Esophagus mucosa (tissue), 1 donor: ENCODE measurements at places on chromosomes 1 and 21. TPM values are rescaled to one million over a fixed set of nuclear protein-coding genes. Genes with fewer than 3 reads are reported as not detected.

ATP1A4 gene
- not detected for total RNA-seq

DNA sequence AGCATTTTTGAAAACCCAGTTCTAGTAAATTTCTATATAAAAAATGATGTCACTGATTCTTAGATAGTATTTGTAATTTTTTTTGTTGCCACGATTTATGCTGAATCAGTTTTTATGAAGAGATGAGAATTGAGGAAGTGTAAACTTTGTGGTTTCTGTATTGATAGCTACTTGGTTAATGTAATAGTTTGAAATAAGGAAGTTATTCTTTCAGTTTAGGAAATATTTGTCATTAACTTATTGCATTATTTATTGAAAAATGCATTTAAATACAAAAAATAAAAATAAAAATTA, 97.8 kb downstream of the ZFYVE9 start:
- ATAC-seq = no peak

GRCh38 chr1:56645677-56646305, 677 bp downstream of the PRKAA2 start:
- peak; percentile 10 for ATAC-seq

- ATAC-seq = no peak
Measured at GRCh38 chr1:208303743-208304712, 59.8 kb upstream of the PLXNA2 start.

- ATAC-seq = no peak
Measured at GRCh38 chr1:39107341-39108290, 81.5 kb downstream of the NDUFS5 start.

SPRR2D gene
- 1,669 TPM for total RNA-seq

DNA sequence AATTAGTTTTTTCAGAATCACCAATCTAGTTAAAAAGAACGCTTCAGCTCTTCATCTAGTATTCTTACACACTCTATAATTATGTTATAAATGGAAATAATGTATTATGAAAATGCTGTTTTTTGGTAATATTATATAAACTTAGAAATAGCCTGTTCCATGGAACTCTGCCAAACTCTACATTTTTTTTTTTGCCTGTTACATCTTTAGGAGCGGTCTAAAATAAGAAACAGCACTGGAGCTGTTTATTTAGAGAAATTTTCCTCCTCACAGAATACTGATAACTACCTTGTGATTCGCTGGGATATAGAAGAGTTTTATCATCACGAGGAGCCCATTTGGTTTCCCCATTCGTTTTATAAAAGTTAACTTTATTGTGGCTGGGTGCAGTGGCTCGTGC, 58.5 kb downstream of the PKN2 start:
- no peak for ATAC-seq

DNA sequence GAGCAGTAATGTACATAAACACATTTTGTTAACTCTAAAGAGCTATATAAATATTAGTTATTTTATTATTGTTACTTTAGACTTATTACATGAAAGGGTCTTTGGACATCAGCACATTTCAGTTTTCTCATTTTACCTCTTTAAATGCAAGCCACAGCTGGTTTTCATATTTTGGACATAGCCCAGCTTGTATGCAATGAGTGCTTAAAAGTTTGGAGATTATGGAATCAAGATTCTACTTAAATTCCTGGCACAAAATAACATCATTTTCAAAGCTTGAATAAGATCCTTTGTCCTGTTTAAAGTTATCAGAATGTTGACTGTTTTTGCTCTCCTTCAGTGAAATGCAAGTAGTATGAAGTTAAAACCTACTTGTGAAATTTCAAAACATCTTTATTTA, 15.5 kb upstream of the LEPR start:
- ATAC-seq = no peak

GRCh38 chr21:18951271-18952038, 547.9 kb upstream of the TMPRSS15 start:
- no peak for ATAC-seq

DNA sequence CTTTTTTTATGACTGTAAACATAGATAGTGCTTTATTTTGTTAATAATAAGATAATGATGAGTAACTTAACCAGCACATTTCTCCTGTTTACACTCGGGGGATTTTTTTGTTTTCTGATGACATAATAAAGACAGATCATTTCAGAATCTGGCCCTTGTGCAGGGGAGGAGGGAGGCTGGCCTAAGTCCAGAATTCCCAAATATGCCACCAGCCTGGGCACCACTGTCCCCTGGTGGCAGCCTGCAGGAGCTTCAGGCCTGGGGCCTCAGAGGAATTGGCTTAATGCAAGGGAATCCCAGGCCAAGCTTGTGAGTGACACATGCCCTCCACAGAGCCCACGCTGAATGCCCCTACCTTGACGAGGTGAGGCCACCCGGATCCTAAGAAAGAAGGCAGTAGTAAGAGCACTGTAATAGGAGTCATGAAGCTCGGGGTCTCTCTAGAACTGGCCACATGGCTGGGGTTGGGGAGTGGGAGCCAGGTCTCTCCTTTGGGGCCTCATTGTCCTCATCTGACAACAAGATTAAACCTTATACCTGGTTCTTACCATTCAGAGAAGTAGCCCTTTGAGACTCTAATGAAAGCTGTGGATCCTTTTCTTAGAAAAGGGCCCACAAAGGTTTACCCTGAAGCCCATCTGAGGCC, 24.1 kb downstream of the ETNK2 start:
- peak; percentile 31 for ATAC-seq

MTARC1 gene
- 6.1 TPM for total RNA-seq

GRCh38 chr1:4836574-4836973, 182.2 kb downstream of the AJAP1 start:
- ATAC-seq = no peak

GRCh38 chr1:29557701-29558600, 321.6 kb downstream of the PTPRU start:
- no peak for ATAC-seq

DNA sequence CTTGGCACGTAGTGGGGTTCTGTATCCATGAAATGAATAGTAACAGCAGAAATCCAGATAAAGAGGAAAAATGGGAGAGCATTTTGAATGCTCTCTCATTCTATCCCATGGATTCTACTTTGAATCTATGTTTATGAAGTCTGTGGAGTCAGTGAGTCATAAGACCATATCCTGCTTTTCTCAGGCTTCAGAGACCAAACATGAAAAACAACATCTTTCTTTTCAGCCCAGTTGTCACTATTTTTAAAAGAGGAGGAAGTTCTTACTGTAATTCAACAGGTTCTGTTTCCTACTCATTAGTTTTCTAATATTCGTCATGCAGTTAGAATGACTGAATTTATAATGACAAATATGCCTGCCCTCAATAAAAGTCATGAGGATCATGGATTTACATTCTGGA, 39.4 kb upstream of the CD55 start:
- ATAC-seq = peak; percentile 77

DNA sequence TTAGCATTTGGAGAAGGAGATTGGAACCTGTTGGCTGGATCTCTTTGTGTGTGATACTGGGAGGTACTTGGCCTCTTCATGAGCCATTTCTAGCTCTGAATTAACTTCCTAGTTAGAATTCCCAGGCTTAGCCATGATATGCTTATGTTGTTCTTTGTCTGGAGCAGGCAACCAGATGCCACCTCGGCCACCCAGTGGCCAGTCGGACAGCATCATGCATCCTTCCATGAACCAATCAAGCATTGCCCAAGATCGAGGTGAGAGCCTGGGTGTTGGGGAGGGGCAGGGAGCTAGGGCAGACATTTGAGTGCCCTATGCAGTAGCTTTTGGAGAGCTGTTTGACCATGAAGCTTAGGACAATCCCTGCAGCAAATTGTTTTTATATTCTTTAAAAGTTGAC, 26.5 kb upstream of the PIGV start:
- ATAC-seq = no peak

DNA sequence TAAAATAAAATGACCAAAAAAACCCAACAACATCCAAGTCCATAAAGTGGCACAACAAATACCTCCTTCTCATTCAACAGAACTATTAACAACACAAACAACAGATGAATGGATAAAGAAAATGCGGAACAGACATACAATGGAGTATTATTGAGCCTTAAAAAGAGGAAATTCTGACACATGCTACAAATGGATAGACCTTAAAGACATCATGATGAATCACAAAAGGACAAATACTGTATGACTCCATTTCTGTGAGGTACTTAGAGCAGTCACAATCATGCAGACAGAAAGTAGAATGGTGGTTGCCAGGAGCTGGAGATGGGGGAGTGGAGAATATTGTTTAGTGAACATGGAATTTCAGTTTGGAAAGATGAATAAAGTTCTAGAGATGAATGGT, 42.6 kb downstream of the EYA3 start:
- ATAC-seq = no peak

CNTN2 gene
- total RNA-seq = 0.04 TPM

UBE2U gene
- not detected for total RNA-seq

- ATAC-seq = no peak
Measured at GRCh38 chr1:23369335-23370013, at the start of gene ZNF436. ZNF436 (minus strand) TSS chr1:23369836; CDS start chr1:23368005, 1,831 bp downstream.

GRCh38 chr1:195962051-195962450, 646.2 kb downstream of the KCNT2 start:
- no peak for ATAC-seq
